Esophagus (tissue), 2 donors: ENCODE measurements at places on chromosomes 7 and 10. TPM values are rescaled to one million over a fixed set of nuclear protein-coding genes. Genes with fewer than 3 reads are reported as not detected.

Gene PRPS1L1
- polyA plus RNA-seq, result not detected

Gene NEUROD6
- 0.01 TPM for polyA plus RNA-seq

Gene FFAR4
- 0.15 TPM for polyA plus RNA-seq

Gene NUTM2E
- polyA plus RNA-seq, result not detected

Gene EGFR
- 12.8 TPM for polyA plus RNA-seq

Gene NXPH1
- polyA plus RNA-seq, result not detected

Gene SEMA3C
- polyA plus RNA-seq, result 1.8 TPM

Gene KEL
- polyA plus RNA-seq, result 1.7 TPM

Gene GHRHR
- not detected for polyA plus RNA-seq

Gene DNAJC1
- 20.1 TPM for polyA plus RNA-seq

Gene WNT8B
- polyA plus RNA-seq, result not detected

Gene TMEM184A
- 80.2 TPM for polyA plus RNA-seq

Gene CHST3
- polyA plus RNA-seq, result 3.2 TPM

Gene LLCFC1
- not detected for polyA plus RNA-seq

Gene ZNF655
- polyA plus RNA-seq, result 56.9 TPM

Gene BMPER
- polyA plus RNA-seq, result 0.19 TPM

Gene ZNRF2
- 9.0 TPM for polyA plus RNA-seq
